ENCODE measurements at places on chromosomes 6 and 20. TPM values are rescaled to one million over a fixed set of nuclear protein-coding genes. Genes with fewer than 3 reads are reported as not detected.

IL17A gene
- not detected for polyA plus RNA-seq

THBS2 gene
- polyA plus RNA-seq = 68.6 TPM

PNLDC1 gene
- polyA plus RNA-seq = 0.38 TPM

DNA sequence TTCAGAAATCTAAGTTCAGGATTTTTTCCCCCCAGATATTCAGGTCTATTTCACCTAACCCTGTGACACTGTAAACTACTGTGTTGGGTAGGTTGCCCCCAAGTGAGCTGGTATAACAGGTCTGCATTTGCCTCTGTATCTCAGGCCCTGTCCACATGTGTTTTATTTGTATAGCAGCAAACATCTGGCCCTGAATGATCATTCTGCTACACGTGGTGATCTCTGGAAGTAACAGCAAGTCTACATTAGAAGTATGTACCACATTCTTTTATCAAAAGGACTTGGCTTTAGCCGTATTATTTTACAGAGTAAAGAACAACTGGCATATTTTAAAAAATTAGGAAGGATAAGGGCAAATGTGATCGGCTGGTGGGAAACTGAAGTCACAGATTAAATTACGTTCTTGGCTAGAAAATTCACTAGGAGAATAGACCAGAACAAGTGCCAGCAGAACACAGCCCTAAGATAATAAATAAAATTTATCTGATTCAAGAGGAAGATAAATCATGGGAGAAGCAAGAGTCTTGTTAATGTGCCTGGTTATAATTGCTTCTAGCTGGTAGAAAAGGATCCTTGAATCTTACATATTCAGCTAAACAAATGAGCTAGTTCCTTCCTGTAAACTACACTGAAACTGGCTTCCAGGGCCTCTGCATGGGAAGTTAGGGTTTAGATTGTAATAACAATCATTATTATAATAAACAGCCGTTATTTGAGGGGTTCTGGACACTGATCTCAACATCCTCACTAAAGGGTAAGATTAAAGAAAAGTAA, 192.1 kb downstream of the SAMD5 start:
- DNase-seq = no peak
- no peak overlapping the region for H3K4me3 ChIP-seq
- H3K27me3 ChIP-seq = peaks cover 2% of the 10 kb centered on the region

Data from aorta (tissue), 5 donors.